ENCODE measurements at places on chromosomes 12 and 14.
A peak's percentile ranks its signal among the peaks of the same experiment; 100 is the strongest.

- DNase-seq: no peak
These were observed 28.4 kb downstream of the PLEKHG3 start for GRCh38 chr14:64732536-64733120.

DNA sequence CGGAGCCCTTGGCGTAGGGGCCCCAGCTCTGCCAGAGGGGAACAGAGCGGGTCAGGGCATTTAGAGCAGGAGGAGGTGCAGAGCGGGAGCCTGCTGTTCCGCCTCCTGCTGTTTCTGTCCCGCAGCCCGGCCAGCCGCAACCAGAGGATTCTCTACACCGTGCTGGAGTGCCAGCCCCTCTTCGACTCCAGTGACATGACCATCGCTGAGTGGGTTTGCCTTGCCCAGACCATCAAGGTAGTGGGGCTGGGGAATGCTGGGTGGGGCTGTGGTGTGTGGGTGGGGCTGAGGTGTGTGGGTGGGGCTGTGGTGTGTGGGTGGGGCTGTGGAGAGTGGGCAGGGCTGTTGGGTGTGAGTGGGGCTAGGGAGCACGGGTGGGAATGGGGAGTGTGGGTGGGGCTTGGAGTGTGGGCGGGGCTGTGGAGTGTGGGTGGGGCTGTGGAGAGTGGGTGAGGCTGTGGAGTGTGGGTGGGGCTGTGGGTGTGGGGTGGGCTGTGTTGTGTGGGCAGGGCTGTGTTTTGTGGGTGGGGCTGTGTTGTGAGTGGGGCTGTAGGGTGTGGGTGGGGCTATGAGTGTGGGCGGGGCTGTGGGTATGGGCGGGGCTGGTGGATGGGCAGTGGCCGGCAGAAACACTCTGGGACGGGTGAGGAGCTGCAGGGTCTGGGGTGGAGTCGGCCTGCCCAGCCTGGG lies 8.0 kb downstream of the ASPG start:
- DNase-seq: no peak

DNA sequence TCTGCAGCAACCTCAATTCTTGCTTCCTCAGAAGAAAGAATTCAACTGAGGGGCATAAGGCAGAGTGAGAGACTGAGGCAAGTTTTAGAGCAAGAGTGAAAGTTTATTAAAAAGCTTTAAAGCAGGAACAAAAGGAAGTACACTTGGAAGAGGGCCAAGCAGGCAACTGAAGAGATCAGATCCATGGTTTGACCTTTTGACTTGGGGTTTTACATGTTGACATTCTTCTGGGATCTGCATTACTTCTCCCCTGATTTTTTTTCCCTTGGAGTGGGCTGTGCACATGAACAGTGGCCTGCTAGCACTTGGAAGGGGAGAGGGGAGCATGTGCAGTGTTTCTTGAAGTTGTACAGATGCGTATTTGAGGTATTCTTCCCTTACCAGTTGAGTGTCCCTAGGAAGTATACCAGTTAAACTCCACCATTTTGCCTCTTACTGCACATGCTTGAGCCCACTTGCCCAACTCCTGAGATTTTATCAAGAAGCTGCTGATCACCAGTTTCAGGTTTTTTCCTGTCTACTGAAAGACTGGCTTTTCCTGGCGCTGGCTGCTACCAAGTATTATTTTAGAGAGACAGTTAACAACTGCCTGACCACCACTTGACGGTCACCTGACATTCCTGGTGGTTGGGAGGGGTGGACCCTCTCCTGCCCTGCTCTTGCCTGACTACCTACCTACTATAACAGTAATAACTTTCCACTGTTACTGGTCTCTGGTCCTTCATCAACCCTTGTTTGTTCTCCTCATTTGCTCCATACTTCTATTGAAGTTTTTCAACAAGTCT lies 26.0 kb upstream of the TMTC2 start:
- DNase-seq: no peak

DNA sequence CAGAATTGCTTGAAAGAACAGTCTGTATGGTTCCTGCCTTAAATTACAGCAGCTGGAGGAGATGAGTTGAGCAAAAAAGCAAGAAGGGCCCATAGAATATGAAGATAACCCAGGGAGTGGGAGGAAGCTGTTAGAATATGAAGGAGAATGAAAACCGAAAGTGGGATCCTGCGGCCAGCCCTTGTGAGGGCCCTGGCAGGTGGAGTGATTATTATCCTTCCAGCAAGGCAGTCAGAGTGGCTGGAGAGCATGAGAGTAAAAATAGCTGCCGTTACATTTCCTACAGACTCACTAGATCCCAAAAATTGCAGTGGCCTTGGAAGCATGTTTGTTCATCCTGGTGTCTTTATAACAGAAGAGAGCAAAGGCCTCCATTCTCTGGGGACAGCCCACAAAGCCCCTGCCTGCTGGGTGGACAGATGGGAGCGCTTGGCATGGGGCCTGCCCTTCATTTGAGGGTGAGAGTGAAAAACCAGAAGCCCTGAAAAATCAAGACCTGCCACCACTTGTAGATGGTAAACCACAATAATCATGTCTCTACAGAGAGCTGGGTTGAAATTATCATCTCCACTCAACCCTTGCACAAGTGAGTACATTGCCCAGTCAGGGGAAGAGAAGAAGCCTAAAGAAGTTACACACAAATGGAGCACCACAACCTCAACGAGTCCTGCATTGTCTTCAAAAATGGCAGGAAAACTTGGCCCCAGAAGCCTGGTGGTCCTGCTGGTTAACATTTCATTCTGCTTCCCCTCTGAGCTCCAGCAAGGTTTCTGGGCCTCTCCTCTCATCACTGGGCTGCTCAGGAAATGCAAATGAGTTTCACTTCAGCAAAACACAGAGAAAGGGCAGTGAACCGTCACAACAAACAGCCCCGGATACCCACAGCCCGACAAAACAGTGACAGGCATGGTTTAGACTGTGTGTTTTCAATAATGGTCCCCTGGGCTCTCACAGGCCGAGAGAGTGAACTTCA lies 20.5 kb downstream of the ZDHHC22 start:
- DNase-seq: peak; percentile 34

DNA sequence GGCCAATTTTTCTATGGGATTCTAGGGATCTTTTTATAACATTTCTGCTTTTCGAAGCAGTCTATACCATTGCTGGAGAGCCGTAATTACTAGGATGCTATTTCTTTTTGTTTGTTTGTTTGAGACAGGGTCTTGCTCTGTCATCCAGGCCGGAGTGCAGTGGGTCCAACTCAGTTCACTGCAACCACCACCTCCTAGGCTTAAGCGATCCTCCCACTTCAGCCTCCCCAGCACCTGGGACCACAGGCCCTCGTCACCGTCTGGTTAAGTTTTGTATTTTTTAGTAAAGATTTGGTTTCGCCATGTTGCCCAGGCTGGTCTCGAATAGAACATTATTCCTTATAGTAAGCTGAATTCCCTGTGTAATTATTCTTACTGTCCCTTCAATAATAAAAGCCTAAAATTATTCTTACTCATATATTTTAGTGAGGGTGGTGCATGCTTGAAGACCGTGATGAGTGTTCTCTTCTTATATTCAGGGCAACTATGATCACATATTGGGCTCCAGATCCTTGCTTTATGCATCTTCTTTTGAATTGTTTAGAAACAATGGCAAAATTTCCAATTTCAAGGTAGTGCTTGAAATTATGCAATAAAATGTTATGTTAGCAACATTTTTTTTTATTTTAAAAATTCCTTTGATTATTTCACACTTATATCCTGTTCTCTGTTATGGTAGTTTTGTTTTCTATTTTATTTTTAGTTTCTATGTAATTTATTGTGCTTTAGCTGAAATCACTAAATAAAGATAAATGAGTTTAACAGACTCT lies 66.2 kb downstream of the CRADD start:
- no peak for DNase-seq

DNA sequence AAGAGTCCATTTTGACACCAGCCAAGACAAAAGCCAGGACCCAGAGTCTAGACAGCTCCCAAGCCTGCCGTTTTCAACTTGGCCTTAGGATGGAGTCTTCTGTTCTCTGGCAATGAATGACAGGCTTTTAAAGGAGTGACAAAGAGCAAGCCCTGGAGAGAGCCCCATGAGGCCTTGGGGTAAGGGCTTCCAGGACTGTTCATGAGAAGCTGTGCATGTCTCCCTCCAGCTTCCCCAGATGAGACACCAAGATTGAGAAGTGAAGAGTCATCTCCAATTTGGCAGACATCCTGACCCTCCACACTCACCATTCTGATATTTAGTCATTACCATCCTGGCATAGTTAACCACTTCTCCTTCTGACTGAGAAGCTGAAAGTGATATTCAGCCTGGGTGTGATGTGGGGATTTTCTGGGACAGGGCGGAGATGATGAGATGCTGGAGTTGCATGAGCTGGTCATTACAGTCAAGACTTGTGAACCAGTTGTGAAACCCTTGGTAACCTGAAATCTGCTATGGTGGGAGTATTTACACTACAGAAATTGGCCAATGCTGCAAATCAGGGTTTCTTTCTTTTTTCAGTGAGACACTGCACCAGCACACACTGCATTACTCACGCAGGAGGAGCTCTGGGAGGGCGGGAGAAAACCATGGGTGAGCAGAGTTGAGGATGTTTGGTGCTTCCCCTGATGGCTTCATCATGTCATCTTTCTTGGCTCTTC lies 77.8 kb downstream of the VCPKMT start:
- DNase-seq: peak; percentile 14

- no peak for DNase-seq
These were observed 96.3 kb downstream of the PTPN11 start for GRCh38 chr12:112514926-112515642.
